Stimulated activated CD4-positive, alpha-beta T cell treated with anti-CD3 and anti-CD28 coated beads, Interleukin-4, amount 100 ng/mL, for 48 hours (primary cell): ENCODE measurements at places on chromosomes 16 and 17.

DNA sequence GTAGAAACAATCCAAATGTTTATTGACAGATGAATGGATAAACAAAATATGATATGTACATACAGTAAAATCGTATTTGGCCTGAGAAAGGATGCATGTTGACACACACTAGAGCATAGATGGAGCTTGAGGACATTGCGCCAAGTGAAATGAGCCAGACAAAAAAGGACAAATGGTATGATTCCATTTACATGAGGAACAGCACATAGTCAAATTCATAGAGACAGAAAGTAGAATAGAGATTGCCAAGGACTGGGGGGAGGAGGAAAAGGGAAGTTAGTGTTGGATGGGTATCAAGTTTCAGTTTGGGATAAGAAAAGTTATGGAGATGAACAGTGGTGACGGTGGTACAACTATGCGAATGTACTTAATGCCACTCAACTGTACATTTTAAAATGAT is 47.9 kb downstream of the COPRS start:
- no peak for DNase-seq

DNA sequence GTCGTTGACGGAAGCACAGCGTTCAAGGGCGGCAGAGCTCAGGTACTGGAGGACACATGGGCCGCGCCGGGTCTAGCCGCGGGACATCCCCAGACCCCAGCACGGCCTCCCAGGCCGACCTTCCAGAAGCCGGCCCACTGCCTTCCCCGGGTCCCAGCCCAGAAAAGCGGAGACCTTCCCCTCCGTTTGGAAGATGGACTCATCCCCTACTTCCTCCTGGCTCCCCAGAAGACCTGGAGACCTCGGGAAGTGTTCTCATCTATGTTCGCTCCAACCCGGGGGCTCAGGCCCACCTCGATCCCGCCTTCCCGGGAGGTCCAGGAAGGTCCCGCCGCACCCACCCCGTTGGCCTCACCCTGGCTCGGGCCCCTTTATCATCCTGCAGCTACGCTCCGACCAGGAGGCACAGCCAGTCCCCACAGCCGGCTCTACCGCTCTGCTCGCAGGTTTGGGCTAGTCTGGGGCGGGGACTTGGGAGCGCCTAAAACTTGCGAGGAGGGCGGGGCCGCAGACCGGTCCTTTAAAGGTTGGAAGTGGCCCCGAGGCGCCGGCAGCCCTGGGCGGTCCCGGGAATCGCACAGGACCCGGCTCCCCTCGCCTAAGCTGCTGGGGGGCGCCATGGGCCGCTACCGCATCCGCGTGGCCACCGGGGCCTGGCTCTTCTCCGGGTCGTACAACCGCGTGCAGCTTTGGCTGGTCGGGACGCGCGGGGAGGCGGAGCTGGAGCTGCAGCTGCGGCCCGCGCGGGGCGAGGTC is at the start of gene ALOX12:
Gene ALOX12 (plus strand): TSS at position 550 of the 756 bp plus-strand sequence. CDS start 69 bp downstream, at position 619.
- no peak for DNase-seq

DNA sequence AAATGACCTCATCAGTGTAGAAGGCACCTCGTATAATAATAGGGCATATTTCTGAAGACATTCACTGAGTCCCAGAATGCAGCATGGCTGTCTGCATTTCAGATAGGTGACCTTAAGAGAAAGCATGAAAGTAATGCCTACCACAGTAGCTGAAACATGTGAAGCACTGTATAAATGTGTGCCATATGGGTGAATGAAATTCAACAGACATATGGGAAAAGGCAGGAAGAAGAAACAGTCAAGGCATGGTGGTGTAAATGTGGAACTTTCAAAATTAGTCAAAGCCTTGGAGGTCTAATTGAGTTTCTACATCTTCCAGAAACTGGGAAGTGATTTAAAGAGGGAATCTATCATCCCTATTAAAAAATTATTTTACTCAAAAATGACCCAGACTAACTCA is 698.2 kb upstream of the GOT2 start:
- no peak for DNase-seq

DNA sequence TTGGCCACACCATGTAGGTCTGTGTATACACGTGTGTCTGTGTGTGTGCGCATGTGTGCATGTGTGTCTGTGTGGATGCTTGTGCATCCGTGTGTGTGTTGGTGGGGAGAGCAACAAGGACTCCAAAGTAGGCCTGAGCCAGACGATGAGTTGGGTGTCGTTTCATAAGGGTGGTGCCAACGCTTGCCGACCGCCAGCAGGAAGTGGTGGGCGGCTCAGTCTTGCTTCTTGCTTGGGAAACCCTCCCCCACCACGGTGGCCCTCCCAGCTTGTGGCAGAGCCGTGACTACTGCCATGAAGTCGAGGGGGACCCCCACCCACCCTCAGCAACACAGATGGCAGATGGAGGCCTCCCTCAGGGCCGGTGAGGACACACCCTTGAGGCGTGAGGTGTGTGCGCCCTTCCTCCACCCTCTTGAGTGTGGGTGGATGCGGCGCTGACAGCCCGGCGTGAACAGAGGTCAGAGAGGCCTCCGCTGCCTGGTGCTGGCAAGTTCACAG is 17.5 kb downstream of the SBK1 start:
- DNase-seq: peak; percentile 74

DNA sequence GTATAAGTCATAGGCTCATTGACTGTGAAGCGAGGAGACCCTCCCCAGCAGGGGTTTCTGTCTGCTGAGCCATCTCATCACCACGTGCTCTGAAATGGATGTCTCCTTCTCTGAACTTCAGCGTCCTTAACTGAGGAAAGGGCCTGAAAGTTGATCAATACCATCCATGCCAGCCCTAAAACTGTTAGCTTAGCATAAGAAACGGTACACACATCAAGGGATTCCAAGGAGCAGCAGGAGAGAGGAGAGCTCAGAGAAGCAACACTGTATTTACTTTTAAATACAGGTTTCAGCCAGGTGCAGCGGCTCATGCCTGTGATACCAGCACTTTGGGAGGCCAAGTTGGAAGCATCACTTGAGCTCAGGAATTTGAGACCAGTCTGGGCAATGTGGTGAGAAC is 248.9 kb upstream of the TNRC6C start:
- no peak for DNase-seq

GRCh38 chr16:82703871-82704768 is 77.4 kb downstream of the CDH13 start:
- no peak for DNase-seq

GRCh38 chr17:67504182-67504581 is 127.1 kb downstream of the PITPNC1 start:
- no peak for DNase-seq

- DNase-seq: no peak
Observed at GRCh38 chr17:32307658-32308057, 34.3 kb downstream of the C17orf75 start.

DNA sequence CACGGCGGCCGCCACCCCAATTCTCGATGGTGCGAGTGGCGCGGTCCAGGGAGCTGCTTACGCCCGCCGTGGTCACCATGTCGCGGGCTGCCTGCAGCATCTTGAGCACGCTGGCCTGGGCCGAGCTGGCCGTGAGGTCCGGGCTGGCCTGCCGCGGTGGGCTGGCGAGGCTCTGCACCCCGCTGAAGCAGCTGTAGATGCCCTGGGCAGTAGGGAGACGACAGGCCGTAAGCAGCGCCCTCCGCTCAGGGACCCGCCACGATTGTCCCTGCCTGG is 16.4 kb downstream of the GRIN2C start:
- no peak for DNase-seq
